ENCODE measurements at places on chromosomes 11 and 22.

- no peak for DNase-seq
Measured at GRCh38 chr11:10886652-10887250, 28.9 kb upstream of the ZBED5 start.

- DNase-seq, result no peak
Measured at GRCh38 chr22:42611051-42611450, 3.6 kb downstream of the POLDIP3 start.

DNA sequence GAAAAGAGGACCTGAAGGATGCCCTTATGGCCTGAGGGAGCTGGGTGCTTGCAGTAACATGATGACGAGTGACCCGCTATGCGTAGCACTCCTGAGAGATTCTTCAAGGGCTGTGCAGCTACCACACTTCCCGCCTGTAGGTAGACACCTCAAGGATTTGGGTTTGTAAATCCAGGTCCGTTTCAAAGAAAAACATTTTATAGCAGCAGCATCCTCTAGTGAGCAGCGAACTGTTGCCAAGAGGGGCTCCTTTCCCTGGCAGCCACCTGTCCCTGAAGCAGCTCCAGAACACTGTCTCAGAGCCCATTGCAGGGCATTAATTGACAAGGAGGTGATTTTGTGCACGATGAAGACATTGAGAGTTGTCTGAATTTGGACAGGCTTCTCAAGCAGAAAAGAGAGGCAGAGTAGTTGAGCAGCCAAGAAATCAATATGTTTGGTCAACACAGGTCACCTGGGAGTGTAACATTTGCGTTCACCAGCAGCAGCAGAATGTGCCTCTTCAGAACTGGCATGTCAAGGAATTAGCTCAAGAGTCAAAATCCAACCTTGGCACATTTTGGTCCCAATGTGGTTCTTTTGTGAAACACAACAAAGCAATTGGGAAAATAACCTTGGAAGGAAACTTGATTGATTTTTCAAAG is 209.8 kb upstream of the MTNR1B start:
- no peak for DNase-seq

DNA sequence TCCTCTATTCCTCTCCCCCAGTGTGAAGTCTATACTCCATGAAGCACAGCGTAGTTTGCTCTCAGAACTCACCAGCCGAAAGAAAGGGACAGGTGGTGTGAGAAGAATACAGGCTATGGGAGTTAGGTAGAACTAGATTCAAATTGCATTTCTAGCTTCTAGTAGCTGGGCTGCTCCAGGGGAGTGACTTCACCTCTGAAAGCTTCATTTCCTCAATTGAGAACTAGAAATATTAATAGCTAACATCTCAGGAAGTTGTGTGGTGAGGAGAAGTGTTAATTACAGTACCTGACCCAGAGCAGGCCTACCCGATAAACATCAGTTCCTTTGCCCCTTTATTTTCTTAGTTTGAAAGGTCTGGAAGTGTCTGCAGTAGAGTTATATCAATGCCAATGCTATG is 484.7 kb upstream of the TENM4 start:
- DNase-seq, result no peak

GRCh38 chr11:10541561-10541930 is 559 bp upstream of the RNF141 start:
- no peak for DNase-seq

- no peak for DNase-seq
Measured at GRCh38 chr11:91170711-91171110, 947.9 kb upstream of the CHORDC1 start.

GRCh38 chr22:36360011-36360410 is 27.8 kb downstream of the MYH9 start:
- no peak for DNase-seq

- no peak for DNase-seq
Measured at GRCh38 chr22:40238425-40239344, 61.0 kb downstream of the TNRC6B start.

DNA sequence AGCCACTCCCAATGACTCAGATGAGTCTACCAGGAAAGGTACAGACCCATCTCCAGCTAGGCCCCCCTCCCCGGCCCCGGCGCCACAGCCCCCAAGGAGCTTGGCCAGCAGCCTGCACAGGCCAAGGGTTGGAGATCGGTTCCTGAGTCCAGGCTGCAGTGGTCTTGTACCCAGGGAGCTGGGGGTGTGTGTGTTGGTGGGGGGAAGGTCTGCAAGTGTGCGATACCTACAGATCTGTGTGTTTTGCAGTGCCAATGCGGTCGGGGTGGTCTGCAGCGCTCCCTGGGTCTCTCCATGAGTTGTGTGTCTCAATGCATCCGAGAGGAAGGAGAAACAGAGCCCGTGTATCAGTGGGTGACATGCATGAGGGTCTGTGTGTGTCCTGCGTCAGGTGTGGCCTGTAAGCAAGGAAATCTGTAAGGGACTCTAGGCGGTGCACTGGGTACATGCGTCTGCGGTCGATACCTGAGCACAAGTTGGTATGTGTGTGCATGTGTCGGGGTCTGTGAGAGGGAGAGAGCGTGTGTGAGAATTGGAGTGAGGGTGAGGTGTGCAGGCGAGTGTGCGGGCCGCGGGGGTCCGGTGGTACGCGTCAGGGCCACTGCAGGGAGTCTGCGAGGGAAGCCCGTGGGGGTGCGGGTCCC is 645 bp downstream of the CDC42BPG start:
- no peak for DNase-seq

DNA sequence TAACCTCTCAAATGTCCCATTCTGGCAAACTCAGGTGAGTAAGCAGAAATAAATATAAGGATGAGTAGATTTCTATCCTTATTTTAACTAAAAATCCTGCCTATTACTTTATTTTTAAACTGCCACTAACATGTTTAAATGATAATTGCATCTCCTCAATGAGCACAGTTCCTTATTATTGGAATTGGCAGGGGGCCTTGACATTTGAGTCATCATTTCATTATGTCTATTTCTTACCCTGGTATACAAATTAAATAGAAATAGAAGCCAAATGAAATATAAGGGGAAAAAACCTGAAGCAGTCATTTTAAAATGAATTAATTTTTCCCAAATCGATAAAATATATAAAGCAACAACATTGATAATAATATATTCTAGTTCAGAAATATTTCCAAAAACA is 81.2 kb downstream of the GUCY1A2 start:
- no peak for DNase-seq

GRCh38 chr22:36467042-36467810 is 14.2 kb downstream of the TXN2 start:
- DNase-seq, result no peak

DNA sequence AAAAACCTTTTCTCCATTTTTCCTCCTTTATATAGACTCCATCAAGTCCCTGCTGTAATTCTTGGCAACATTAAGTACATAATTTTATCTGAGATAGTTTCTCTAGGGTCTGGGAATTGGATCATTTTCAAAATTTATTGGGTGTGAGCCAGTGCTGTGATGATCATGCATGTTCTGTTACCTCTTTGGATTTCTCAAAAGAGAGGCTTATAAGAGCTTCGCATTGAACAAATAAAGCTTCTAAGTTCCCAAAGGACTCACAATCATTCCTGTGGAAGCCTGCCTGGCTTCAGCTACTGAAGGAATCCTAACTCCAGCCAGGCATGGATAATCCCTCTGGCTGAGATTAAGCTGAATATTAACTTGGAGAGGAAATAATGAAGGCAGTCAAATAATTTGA is 208.5 kb downstream of the RAB38 start:
- DNase-seq, result no peak

DNA sequence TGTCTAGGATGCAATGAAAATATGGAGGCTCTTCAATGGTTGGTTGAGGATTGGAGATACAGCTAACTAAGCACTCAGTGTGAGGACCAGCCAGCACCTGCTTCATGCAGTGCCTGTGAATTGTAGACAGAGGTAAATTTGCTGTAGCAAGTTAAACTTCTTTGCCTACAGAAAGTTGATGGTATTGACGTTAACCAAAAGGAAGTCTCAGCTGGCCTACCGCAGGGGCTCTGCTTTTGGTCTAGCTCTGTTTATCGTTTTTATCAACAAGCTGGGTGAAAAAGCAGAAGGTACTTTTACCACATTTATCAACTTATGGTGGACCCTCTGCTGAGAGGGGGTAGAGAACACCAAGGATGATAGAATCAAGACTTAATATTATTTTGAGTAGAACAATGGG is 51.6 kb downstream of the GRAMD1B start:
- no peak for DNase-seq

DNA sequence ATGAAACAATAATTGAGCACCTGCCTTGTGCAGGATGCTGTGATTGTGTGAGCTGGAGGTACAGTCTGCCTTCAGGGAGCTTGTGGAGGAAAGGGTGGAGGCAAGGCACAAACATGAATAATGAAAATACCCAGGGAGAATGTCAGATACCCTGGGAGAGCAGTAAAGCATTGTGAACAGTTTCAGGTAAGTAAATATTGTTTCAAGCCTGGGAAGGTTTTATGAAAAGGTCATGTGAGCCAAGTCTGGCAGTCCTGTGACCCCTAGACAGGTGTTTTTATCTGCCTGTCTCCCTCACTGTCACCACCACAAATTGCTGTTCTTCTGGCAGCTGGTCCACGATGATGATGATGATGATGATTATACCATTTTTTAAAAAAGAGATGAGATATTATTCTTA is 32.0 kb downstream of the SPECC1L start:
- DNase-seq, result no peak

DNA sequence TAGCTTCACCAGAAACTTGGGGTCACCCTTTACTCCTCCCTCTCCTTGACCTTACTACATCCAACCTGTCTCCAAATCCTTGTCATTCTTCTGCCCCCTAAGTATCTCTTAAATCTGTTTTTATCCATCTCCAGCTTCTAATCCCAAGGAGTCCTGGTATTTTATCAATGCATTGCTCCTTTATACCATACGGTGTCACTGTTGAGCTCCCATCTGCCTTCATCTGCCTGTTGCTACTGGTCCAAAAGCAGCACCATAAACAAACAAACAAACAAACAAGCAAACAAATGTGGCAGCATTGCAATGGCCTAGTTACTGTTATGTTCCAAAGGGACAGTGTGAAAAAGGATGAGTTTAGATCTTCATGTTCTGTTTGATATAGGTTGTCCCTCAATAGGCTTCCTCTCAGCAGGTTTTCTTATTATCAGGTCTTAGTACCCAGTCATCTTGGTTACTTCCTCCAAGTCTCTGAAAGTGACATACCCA is 34.2 kb downstream of the DNHD1 start:
- peak; percentile 50 for DNase-seq

- DNase-seq, result no peak
Measured at GRCh38 chr11:92589512-92589911, 364.9 kb downstream of the FAT3 start.
